ENCODE measurements at places on chromosomes 13 and 19.
A peak's percentile ranks its signal among the peaks of the same experiment; 100 is the strongest.

DNA sequence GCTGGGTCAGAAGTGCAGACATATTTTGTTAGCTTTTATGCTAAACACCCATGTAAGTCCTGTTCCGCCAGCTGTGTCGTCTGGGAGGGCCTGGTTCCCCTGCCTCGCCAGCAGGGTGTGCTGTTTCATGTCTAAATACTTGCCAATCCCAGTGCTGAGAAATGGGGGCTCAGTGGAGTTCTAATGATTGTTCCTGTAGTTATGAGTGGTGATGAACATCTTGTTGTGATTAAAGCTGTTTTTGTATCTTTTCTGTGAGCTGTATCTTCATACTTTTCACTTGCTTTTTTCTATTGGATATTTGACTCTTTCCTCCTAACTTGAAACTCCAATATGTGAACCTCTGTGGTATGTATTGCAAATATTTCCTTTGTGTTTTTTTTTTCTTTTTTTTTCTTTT, 32.7 kb downstream of the KDM4B start:
- DNase-seq: no peak
- no peaks in the 10 kb centered on the region for H3K36me3 ChIP-seq
- H3K4me1 ChIP-seq: no peaks in the 10 kb centered on the region

DNA sequence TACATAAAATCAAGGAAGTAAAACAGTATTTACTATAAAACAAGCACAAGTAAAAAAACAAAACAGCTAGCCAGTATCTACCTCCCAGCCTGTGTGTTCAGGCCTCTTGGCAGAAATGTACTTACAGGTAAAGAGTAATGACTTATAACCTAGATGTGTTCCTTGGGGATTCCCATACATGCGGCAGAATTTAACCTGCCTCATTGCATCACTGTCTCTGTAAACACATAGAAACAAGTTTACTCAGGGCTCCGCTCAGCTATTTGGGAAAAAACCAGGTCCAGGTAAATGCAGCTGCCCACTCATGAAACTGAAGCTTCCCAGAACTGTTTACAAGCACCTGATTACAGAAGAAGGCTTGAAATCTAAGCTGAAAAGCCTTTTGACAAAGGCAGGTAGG, 50.7 kb upstream of the SERP2 start:
- no peak for DNase-seq
- no peaks in the 10 kb centered on the region for H3K36me3 ChIP-seq
- H3K27me3 ChIP-seq: no peaks in the 10 kb centered on the region

DNA sequence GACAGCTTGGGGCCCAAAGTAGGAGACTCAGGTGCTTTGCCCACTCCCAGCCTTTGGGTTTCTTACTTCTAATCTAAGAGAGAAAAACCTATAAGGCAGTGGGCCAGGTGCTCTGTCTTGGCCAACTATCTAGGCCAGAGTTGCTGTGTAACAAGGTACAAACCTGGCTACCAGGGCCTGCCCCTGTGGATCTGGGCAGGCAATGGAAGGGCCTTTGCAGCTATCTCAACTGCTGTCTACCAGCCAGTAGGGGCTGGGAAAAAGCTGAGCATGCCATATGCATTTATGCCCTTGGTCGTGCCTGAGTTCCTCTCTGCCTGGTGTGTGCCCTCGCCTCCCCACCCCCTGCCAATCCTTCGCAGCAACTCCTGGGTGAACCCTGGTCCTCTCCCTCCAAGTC, 16.7 kb upstream of the SERPINE3 start:
- DNase-seq: no peak
- peaks cover 2% of the 10 kb centered on the region for H3K4me1 ChIP-seq
- H3K4me3 ChIP-seq: no peak overlapping the region
- H3K36me3 ChIP-seq: no peaks in the 10 kb centered on the region
- H3K27me3 ChIP-seq: no peaks in the 10 kb centered on the region

DNA sequence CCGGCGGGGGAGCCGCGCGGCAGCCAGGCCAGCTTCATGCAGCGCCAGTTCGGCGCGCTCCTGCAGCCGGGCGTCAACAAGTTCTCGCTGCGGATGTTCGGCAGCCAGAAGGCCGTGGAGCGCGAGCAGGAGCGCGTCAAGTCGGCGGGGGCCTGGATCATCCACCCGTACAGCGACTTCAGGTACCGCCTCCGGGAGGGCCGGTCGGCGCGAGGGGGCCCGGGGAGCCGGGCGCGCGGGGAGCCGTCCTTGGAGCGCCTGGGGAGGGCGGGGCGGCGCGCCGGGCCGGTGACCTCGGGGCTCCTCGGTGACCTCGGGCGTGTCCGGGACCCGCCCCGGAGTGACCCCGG, 690 bp downstream of the HCN2 start:
- no peak for DNase-seq
- H3K4me1 ChIP-seq: no peaks in the 10 kb centered on the region
- no peak overlapping the region for H3K27ac ChIP-seq

DNA sequence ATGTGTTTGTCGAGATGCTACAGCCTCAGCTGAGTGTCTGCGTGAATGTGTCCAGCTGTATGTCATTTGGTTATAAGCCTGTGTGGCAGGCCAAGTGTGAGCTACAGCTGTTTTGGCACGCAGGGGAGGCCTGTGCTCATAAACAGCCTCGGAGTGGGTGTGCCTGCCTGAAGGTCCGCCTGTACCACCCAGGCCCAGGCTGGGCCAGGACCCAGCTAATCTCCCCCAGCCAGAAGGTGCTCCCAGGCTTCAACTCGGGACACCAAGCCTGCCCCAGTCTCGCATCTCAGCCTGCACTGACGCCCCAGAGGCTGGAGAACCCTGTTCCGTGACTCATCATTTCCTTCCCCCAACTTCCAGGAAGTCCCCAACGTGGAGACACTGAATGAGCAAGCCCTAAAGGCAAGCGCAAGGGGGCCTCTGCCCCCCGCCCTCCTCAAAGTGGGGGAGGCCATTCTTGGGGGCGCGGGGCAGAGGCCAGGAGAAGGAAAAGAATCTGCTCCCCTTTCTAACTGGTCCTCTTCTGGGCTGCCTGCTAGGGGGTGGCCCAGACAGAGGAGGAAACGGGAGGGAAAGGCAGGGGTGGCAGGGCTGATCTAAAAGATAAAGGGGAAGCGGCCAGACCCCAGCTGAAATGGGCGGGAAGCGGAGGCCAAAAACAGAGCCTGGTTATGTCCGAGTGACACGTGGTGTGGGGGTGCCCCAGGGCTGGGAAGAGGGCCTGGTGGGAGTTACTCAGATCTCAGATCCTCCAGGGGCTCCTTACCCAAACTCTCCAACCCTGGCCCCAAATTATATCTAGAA, 2.0 kb downstream of the SLC1A5 start:
- peak; percentile 77 for DNase-seq
- H3K4me3 ChIP-seq: peak overlapping the region; percentile 49
- no peaks in the 10 kb centered on the region for H3K4me1 ChIP-seq

- H3K27me3 ChIP-seq: no peaks in the 10 kb centered on the region
- no peaks in the 10 kb centered on the region for H3K4me1 ChIP-seq
These were observed 63.9 kb downstream of the LATS2 start for GRCh38 chr13:20997301-20998161.

GRCh38 chr13:51807041-51807440, 3.1 kb upstream of the DHRS12 start:
- DNase-seq: no peak
- peaks cover 6% of the 10 kb centered on the region for H3K4me1 ChIP-seq
- no peak overlapping the region for H3K27ac ChIP-seq
- no peak overlapping the region for H3K4me3 ChIP-seq
- no peaks in the 10 kb centered on the region for H3K27me3 ChIP-seq

DNA sequence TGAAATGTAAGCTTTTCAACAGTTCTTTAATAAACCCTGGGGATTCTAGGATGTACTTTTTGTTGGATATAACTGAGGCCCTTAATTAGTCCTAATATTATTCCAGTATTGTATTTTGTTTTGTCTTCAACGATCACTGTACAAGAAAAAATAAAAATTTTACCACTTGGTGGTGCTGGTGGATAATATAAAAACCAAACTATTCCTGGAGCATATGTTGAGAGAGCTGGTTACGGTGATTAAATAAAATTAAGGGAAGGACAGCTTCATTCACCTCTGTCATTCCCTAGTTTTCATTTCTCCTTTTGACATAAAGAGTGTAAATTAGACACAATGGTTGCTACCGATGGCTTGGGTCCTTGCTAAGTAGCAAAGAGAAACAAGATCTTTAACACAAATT, 598.6 kb upstream of the PCDH20 start:
- H3K4me3 ChIP-seq: no peak overlapping the region
- no peaks in the 10 kb centered on the region for H3K27me3 ChIP-seq
- H3K4me1 ChIP-seq: no peaks in the 10 kb centered on the region
- no peak overlapping the region for H3K27ac ChIP-seq
- no peaks in the 10 kb centered on the region for H3K36me3 ChIP-seq
- DNase-seq: no peak

DNA sequence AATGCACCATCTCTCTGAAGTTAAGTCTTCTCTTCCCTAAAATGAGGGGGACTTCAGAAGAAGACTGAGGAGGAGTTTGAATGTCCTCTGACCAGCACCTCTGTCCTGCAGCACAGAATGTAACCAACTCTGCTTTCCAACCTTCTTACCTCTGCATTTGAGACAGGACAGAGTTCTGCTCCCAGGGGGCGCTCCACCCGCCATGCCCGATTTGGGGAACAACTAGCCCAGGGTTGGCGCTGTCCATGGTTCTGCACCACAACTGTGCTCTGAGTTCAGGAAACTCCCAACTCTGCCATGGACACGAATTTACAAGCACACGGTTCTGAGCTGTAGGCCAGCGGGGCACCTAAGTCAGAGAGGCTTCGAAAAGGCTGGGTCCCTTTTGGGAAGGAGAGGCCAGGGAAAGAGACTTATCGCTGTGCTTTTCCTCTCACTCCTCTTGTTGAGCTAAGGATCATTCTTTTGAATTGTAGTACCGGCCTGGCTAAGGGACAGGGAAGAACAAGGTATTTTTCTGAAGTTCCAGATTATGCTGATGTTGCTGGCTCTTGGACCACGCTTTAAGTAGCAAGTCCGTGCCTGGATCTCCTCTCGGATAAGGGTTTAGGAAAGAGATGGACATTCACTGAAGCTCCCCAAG, 22.2 kb downstream of the SIGLEC5 start:
- peak; percentile 92 for DNase-seq
- H3K4me1 ChIP-seq: no peaks in the 10 kb centered on the region
- no peaks in the 10 kb centered on the region for H3K27me3 ChIP-seq
- H3K27ac ChIP-seq: no peak overlapping the region
- H3K4me3 ChIP-seq: no peak overlapping the region

GRCh38 chr19:50204811-50205675, 1.6 kb downstream of the MYH14 start:
- H3K4me1 ChIP-seq: no peaks in the 10 kb centered on the region
- no peak for DNase-seq
- H3K27ac ChIP-seq: no peak overlapping the region
- H3K27me3 ChIP-seq: no peaks in the 10 kb centered on the region
- H3K4me3 ChIP-seq: no peak overlapping the region

GRCh38 chr13:70964874-70965273, 856.6 kb upstream of the KLHL1 start:
- no peak for DNase-seq
- no peaks in the 10 kb centered on the region for H3K27me3 ChIP-seq
- no peaks in the 10 kb centered on the region for H3K4me1 ChIP-seq
- H3K4me3 ChIP-seq: no peak overlapping the region

- H3K27ac ChIP-seq: no peak overlapping the region
- H3K27me3 ChIP-seq: no peaks in the 10 kb centered on the region
- DNase-seq: no peak
- no peaks in the 10 kb centered on the region for H3K36me3 ChIP-seq
- no peak overlapping the region for H3K4me3 ChIP-seq
- no peaks in the 10 kb centered on the region for H3K4me1 ChIP-seq
These were observed 188.8 kb downstream of the POSTN start for GRCh38 chr13:37409756-37410155.

DNA sequence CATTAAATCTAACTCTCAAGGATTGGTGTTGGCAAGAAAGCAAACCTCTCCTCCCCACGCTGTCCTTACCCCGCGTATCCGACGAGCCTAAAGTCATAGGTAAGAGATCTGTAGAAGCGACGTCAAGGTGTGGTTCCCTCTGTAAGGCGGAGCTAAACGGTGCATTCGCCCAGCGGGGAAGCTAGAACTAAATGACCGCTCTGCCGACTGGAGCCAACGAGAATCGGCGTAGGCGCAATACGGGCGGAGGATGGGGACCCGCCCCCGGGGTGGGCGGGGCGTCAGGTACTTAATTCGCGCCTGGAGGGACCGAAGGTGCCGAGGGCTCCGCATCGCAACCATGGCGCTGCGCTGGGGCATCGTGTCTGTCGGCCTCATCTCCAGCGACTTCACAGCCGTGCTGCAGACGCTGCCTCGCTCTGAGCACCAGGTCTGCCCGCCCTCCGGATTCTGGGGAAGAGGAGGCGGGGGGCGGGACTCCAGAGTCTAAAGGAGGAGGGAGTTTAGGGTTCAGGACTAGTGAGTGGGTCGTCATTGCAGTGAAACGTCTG, at the start of gene DHDH:
TSS of gene DHDH (plus strand) at position 318 of the 551 bp plus-strand sequence. CDS start at position 341, 23 bp downstream.
- no peaks in the 10 kb centered on the region for H3K4me1 ChIP-seq
- H3K4me3 ChIP-seq: peak within 1 kb of the TSS; percentile 27
- H3K27me3 ChIP-seq: no peaks in the 10 kb centered on the region
- H3K36me3 ChIP-seq: no peaks in the 10 kb centered on the region
- no peak within 1 kb of the TSS for H3K27ac ChIP-seq

GRCh38 chr19:30225676-30226463, 146.3 kb upstream of the ZNF536 start:
- H3K36me3 ChIP-seq: no peaks in the 10 kb centered on the region
- no peak for DNase-seq
- H3K27ac ChIP-seq: no peak overlapping the region
- no peaks in the 10 kb centered on the region for H3K4me1 ChIP-seq

GRCh38 chr13:83221256-83221655, 661.0 kb downstream of the SLITRK1 start:
- no peak for DNase-seq
- H3K27ac ChIP-seq: no peak overlapping the region
- no peaks in the 10 kb centered on the region for H3K36me3 ChIP-seq
- no peaks in the 10 kb centered on the region for H3K27me3 ChIP-seq
- H3K4me1 ChIP-seq: no peaks in the 10 kb centered on the region

DNA sequence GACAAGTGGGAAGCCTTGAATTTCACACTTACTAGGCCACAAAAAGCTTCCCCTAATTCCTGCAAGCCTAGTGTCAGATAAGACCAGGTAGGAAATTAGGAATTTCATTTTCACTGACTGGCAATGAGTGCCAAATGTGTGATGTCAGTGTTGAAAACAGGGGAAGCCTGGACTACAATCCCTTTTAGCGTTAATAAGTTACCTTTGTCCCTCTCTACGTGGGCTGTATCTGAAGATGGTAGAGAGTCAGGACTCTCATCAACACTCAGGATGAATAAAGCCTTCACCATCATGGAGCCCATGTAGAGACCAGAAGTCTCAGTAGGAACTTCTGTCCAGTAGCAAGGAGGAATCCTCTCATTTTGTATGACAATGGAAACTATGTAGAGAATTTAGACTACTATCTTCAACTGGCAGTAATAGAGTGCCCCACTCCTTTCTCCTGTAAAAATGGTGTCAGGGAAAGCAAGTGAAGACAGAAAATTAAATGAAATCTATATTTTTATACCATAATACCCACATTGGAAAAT, 324.1 kb upstream of the KLHL1 start:
- no peaks in the 10 kb centered on the region for H3K4me1 ChIP-seq
- H3K27ac ChIP-seq: no peak overlapping the region
- H3K36me3 ChIP-seq: no peaks in the 10 kb centered on the region
- H3K27me3 ChIP-seq: no peaks in the 10 kb centered on the region
- DNase-seq: no peak

- H3K36me3 ChIP-seq: no peaks in the 10 kb centered on the region
- no peak for DNase-seq
- H3K4me1 ChIP-seq: no peaks in the 10 kb centered on the region
- H3K27ac ChIP-seq: no peak overlapping the region
- H3K27me3 ChIP-seq: no peaks in the 10 kb centered on the region
These were observed 43.7 kb upstream of the ADGRE5 start for GRCh38 chr19:14337510-14337909.

GRCh38 chr19:15291548-15292021, 40.8 kb downstream of the BRD4 start:
- peaks cover 6% of the 10 kb centered on the region for H3K4me1 ChIP-seq
- DNase-seq: no peak
- no peaks in the 10 kb centered on the region for H3K27me3 ChIP-seq
- H3K36me3 ChIP-seq: no peaks in the 10 kb centered on the region
- H3K4me3 ChIP-seq: no peak overlapping the region

All from aorta (tissue), 5 donors.